ENCODE measurements at places on chromosomes 3 and 15. TPM values are rescaled to one million over a fixed set of nuclear protein-coding genes. Genes with fewer than 3 reads are reported as not detected.
A peak's percentile ranks its signal among the peaks of the same experiment; 100 is the strongest.

Gene ZPLD1
- 0.15 TPM for total RNA-seq

Gene STRIT1
- not detected for total RNA-seq

Gene GORASP1
- 52.3 TPM for total RNA-seq

GRCh38 chr3:32175607-32176197, 62.8 kb upstream of the CMTM8 start:
- DNase-seq, result no peak

GRCh38 chr3:45524565-45524964, 70.0 kb upstream of the LIMD1 start:
- DNase-seq, result no peak

GRCh38 chr15:35293353-35294130, 208.4 kb upstream of the NANOGP8 start:
- no peak for DNase-seq

DNA sequence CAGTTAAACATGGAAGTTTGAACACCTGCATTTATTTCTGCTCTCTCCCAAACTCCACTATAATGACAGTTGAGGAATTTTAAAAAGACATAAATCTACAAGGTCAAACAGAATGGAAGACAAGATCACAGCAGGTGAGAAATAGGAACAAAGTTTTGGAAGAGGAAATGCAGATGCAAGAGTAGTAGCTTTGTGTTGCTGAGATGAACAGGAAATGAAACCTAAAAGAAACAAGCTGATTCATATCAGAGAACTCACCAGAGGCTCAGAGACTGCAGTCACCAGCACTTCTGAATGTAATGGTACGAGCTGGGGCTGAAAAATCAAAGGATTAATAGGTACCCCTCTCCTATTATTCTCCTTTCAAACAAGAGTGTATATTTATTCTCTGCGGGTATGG, 459.9 kb downstream of the RAP2B start:
- DNase-seq, result no peak

- DNase-seq, result no peak
These were observed 10.8 kb downstream of the BHLHE40 start for GRCh38 chr3:4990069-4990468.

DNA sequence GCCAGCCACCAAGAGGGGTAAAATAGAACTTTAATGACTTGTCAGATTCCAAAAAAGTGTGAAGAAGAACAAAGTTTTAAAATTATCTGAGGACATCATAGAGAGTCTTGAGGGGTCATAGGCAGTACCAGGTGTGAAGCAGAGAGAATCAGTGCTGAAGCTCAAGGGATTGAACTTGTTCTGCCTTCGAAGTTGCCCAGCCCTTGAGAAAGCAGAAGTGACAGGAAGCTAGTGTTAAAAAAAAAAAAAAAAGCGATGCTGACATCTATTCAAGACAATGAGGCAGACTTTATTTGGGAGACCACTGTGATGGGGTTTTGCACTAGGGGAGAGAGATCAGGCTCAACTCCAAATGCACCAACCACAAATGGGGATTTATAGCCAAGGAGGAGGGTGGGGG, 21.8 kb downstream of the FBXO22 start:
- no peak for DNase-seq

- DNase-seq, result no peak
These were observed 113.4 kb upstream of the KBTBD8 start for GRCh38 chr3:66884659-66885058.

- peak; percentile 53 for DNase-seq
These were observed 379.0 kb upstream of the TPRG1 start for GRCh38 chr3:188792793-188793192.

DNA sequence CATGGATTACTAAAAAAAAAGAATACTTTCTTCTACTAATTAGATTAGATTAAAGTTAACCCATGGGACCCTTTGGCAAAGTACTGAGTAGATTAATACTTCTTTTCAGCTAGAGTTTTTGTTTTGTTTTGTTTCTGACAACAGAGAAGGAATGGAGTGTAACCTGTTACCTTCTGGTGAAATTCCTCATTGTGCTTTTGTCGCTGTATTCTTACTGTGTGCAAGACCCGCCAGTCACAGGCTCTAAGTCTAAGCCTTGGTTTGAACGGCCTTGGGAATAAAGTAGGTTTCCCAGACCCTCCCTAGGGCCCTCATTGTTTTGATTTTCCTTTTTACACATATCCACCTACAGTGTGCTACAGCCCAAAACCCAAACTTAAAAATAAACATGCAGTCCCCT, 171.1 kb upstream of the IL12A start:
- no peak for DNase-seq

DNA sequence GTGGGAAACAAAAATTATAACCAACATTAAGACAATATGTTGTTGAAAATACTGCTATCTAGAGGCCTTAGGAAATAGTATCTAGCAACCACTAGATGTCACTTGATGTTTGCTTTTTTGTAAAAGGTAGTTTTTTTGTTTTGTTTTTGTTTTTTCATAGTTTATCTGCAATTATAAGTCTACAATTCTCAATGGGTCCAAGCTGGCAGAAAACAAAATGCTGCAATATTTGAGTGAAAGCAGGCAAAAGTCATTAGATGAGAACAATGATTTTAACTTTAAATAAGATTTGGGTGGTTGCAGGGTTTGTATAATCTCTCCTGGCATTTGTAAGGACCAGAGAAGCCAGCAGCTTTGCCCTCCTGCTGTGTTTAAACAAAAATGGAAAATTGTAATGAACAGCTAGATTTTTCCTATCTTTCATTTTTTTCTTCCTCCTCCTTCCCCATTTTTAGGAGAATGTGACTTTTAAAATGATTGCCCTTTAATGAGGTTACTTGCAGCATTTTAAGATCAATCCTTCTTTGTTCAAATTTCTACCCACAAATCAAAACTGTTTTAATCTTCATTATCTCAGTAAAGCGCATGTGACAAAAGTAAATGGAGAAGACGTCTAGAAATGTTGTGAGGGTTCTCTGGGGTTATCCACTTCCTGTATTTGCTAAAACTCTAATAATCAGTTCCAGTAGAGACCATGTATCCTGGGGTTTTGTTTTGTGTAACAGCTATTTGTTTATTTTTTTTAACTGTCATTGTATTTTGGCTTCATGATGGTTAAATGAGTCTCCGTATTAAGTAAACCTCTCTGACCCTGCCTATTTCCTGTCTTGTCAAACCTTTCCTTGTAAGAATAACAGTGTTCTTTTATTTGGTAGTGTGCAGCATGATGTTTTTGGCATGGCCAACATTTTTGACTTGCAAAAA, 27.3 kb downstream of the DUT start:
- no peak for DNase-seq

DNA sequence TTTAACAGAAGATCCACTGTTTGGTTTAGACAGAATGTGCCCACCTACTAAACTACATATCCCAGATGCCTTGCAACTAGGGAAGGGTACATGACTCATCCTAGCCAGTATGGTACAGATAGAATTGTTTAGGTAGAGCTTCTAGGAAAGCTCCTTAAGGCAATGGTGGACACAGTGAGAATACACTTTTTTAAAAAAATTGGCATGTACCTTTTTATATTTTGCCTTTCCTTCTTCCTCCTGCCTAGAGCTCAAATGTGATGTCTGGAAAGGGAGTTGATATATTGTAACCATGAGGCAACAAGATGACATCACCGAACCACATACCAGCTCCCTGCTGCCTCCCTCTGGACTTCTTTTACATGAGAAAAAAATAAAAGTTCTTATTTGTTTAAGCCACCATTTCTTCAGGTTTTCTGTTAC, 14.4 kb upstream of the C3orf80 start:
- no peak for DNase-seq

GRCh38 chr3:50648313-50648712, 26.4 kb upstream of the DOCK3 start:
- no peak for DNase-seq

DNA sequence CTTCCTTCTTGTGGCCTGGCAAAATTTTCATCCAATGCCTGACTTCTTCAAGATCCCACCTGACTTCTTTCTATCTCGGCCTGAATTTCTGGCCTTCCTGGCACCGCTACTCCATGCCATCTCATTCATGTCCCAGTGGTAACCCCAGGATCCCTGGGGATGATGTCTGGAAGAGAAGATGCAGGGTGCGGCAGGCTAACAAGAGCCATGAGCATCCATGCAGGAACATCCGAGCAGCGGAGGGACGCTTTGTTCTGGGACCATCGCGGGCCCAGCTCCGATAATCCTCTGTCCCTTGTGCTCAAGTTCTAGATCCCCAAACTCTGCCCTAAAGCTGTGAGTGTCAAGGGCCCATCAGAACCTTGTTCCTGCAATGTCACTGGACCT, 10.9 kb downstream of the MYL3 start:
- no peak for DNase-seq
